SJSA1 (cell line): ENCODE measurements at places on chromosomes 1 and 21.

GRCh38 chr1:47766832-47767740 lies 230.1 kb downstream of the TRABD2B start:
- no peak overlapping the region for H3K27ac ChIP-seq
- no peak overlapping the region for H3K4me3 ChIP-seq
- no peaks in the 10 kb centered on the region for H3K27me3 ChIP-seq
- H3K4me1 ChIP-seq = peaks cover 6% of the 10 kb centered on the region; the same call in 1 of the 2 replicates
- DNase-seq = no peak
- no peaks in the 10 kb centered on the region for H3K36me3 ChIP-seq

DNA sequence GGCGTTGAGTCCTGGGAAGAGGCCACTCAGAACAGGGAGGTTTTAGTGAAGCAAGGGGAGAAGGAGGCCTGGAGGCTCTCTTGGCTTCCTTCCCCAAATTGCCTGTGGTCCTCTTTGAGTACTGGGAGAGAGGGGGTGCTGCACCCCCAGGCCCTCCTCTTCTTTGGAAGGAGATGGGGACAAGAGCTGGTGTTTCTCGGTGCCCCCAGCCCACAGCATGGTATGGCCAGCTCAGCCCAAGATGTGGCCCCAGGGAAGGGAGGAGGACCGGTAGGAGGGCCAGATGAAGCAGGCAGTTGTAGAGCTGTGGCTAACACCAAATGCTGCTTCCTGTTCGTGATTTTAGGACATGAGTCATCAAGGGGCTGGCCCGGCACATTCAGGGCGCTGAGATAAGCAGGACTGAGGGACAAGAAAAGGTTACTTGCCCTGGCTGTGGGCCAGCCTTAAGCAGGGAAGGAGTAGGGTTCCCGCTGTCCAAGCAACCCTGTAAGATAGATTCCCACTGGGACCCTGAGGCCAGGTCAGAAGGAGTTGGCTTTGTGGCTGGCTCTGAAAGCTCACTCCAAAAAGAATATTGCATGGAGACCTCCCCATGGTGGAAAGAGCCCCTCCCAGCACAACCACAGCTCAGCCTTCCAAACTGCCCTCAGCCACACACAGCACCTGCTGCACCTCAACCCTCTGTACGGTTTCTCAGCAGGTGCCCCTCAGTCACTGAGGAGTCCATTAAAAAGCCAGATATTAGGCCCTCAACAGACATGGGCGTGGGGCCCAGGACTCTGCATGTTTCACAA lies 4.9 kb upstream of the TNFRSF1B start:
- H3K4me3 ChIP-seq = no peak overlapping the region
- peaks cover 5% of the 10 kb centered on the region for H3K27me3 ChIP-seq
- peaks cover 18% of the 10 kb centered on the region for H3K4me1 ChIP-seq
- DNase-seq = peak; percentile 78
- H3K36me3 ChIP-seq = no peaks in the 10 kb centered on the region
- H3K27ac ChIP-seq = peak overlapping the region; percentile 54

GRCh38 chr1:236348071-236348470 lies 46.0 kb upstream of the EDARADD start:
- no peaks in the 10 kb centered on the region for H3K4me1 ChIP-seq
- H3K27ac ChIP-seq = no peak overlapping the region
- no peaks in the 10 kb centered on the region for H3K36me3 ChIP-seq

GRCh38 chr1:156438278-156438987 lies 62.1 kb downstream of the MEF2D start:
- no peak overlapping the region for H3K27ac ChIP-seq
- H3K36me3 ChIP-seq = no peaks in the 10 kb centered on the region
- H3K4me1 ChIP-seq = peaks cover 11% of the 10 kb centered on the region
- no peak overlapping the region for H3K4me3 ChIP-seq
- peaks cover 98% of the 10 kb centered on the region for H3K27me3 ChIP-seq
- DNase-seq = no peak

GRCh38 chr1:116268211-116268610 lies 104.8 kb upstream of the ATP1A1 start:
- peaks cover 6% of the 10 kb centered on the region for H3K27me3 ChIP-seq
- H3K36me3 ChIP-seq = no peaks in the 10 kb centered on the region
- no peak overlapping the region for H3K4me3 ChIP-seq
- no peaks in the 10 kb centered on the region for H3K4me1 ChIP-seq
- no peak overlapping the region for H3K27ac ChIP-seq
- DNase-seq = no peak

- DNase-seq = no peak
- no peaks in the 10 kb centered on the region for H3K27me3 ChIP-seq
- H3K27ac ChIP-seq = no peak overlapping the region
- H3K4me3 ChIP-seq = no peak overlapping the region
Observed at GRCh38 chr1:224377676-224378006, 21.0 kb downstream of the CNIH4 start.

- no peaks in the 10 kb centered on the region for H3K27me3 ChIP-seq
- H3K36me3 ChIP-seq = peaks cover 45% of the 10 kb centered on the region
- no peak overlapping the region for H3K27ac ChIP-seq
- H3K4me3 ChIP-seq = no peak overlapping the region
Observed at GRCh38 chr1:3638676-3639075, 11.2 kb downstream of the WRAP73 start.

DNA sequence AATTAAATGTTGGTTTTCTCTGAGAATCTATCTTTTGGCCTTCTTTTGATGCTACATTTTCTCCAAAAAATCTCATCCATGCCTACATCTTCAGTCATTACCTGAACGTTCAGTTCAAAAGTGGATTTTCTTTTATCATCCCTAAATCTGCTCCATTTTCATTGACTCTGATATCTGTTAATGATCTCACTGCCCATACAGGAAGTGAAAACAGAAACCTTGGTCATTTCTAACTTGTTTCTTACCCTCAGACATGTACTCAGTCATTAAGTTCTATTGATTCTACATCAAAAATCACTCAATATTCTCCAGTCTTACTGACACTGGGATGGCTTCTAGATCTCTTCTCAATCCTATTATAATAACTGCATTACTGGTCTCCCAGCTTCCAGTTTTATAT lies 22.7 kb downstream of the PRKACB start:
- no peaks in the 10 kb centered on the region for H3K27me3 ChIP-seq
- no peak for DNase-seq
- H3K27ac ChIP-seq = no peak overlapping the region
- H3K36me3 ChIP-seq = no peaks in the 10 kb centered on the region
- H3K4me3 ChIP-seq = no peak overlapping the region

DNA sequence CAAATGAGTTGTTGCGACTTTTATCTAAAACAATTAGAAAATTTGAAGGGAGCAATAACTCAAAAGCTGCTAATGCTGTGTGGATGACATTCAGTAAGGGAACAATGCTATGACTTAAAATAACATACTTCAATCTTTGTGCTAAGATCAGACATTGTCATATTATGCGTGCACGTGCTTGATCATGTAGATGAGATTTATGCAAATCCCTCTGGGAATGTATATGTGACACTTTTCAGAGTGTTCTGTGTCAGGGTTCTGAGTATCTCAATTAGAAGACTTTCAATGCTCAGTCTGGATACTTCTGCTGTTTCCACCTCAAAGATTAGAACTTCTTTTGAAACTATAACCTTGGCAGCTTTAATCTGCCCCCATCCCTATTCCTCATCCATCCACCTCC lies 18.6 kb upstream of the POU2F1 start:
- no peaks in the 10 kb centered on the region for H3K36me3 ChIP-seq
- H3K4me1 ChIP-seq = peaks cover 9% of the 10 kb centered on the region
- H3K27me3 ChIP-seq = no peaks in the 10 kb centered on the region
- no peak overlapping the region for H3K27ac ChIP-seq

DNA sequence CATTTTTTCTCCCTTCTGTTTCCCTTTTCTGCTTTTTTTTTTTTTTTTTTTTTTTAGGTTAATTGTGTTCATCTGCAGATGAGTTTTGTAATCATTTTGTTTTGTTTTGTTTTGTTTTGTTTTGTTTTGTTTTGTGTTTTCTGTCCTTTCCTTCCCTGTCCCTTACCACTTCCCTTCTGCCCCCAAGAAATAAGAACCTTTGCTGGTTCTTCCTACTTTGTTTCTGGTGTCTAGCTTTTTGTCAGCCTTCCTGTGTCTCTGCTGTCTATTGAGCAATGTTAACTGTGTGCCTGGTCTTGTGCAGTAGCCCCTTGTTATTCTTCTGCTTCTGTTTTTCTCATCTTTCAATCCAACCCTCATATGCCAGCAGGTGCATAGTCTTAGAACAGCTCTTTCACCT lies 46.0 kb downstream of the MPZL1 start:
- H3K27me3 ChIP-seq = no peaks in the 10 kb centered on the region
- no peak for DNase-seq
- no peak overlapping the region for H3K27ac ChIP-seq
- H3K4me3 ChIP-seq = no peak overlapping the region
- peaks cover 12% of the 10 kb centered on the region for H3K4me1 ChIP-seq

GRCh38 chr1:54716299-54717047 lies 812 bp downstream of the TTC4 start:
- peaks cover 9% of the 10 kb centered on the region; the same call in 1 of the 2 replicates for H3K4me1 ChIP-seq
- H3K36me3 ChIP-seq = peaks cover 35% of the 10 kb centered on the region
- peak overlapping the region; percentile 62 for H3K4me3 ChIP-seq
- no peak for DNase-seq
